ENCODE measurements at places on chromosomes 13 and 19.

- DNase-seq = no peak
Observed at GRCh38 chr13:78487707-78488106, 115.6 kb downstream of the POU4F1 start.

- no peak for DNase-seq
Observed at GRCh38 chr13:44899967-44900366, 89.3 kb downstream of the NUFIP1 start.

DNA sequence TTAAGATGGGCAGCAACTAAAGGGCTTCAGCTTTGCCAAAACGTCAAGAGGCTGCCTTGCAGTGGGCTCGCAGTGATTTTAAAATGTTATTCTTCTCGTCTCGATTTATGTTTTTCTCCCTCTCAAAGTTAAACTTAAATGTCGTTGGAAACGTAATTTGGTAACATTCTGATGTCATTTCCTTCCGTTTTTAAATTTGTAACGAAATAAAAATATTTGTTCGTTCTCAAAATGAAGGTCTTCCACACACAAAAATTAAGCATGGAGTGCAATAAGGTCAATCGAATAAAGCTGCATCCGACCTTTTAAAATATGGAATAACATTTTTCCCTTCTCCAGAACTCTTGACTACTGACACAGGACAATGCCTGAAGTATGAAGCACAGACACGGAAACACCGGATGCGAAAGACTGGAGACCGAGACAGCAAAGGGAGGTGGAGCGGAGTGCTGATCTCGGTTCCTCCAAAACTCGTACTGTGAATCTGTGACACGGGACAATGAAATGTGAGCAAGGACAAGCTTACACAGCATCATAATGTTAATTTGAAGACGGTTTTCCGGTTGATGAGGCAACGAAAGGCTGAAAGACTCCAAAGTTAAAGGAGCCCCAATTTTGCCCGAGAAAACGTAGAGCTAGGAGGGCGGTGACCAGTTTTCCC is 850 bp downstream of the MTMR6 start:
- no peak for DNase-seq

DNA sequence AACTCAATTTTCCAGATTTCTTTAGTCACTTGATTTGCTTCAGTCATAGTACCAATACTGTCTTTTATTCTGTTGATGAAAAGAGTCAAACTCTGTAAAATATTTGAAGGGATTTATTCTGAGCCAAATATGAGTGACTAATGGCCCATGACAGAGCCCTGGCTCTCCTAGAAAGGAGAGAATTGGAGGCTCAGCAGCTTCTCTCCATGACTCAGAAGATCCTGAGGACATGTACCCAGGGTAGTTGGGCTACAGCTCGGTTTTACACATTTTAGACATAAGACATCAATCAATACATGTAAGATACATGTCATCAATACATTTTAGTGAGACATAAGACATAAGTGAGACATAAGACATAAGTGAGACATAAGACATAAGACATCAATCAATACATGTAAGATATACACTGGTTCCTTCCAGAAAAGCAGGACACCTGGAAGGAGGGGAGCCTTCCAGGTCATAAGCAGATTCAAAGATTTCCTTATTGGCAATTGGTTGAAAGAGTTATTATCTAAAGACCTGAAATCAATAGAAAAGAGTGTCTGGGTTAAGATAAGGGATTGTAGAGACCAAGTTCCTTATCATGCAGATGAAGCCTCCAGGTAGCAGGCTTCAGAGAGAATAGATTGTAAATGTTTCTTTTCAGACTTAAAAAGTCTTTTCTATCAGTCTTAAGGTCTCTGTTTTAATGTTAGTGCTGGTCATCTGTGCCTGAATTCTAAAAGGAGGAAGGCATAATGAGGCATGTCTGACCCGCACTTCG is 179.8 kb upstream of the RFC3 start:
- DNase-seq = no peak

DNA sequence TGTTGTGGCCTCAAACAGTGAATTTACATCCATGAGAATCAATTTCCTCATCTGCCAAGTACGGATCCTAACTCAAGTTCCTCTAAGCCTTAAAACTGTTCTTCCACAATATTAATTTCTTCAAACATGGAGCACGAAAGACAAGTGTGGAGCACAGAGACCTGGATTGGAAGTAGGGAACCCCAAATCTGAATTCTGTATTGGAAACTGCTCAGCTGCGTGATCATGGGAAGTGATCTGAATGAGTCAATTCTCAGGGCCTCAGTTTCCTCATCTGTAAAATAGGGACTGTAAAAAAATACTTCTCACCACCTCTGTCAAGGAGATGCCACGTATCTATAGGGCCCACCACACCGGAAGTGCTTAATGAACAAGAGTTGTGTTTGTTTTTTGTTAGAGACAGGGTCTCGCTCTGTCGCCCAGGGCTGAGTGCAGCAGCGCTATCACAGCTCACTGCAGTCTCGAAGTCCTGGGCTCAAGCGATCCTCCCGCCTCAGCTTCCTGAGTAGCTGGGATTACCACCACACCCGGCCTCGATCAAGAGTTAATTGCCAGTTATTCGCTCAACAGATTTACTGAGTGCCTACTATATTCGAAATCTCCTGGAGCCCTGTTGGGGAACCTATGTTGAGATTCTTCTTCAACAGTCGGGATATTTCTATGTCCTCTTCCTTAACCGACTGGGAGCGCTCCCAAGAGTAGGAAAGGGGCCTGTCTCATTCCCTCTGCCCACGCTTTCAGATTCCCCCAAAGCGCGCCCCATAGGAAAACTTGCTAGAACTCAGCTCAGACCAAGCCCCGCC is 1.6 kb downstream of the SERTAD3 start:
- no peak for DNase-seq

DNA sequence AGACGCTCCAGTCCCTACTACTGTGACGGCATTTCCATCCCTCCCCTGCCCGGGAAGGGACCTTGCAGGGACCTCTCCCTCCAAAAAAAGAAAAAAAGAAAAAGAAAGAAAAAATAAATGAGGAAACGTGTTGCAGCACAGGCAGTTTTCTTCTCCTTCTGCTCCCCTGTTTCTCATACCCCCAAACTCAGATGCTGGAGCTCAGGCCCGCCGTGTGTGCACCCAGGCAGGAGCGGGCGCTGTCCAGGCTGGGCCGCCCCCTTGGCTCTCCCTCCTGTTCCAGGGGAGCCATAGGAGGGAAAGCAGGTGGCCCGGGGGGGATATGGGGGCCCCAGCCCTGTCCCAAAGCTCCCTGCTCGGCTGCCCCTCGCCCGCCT is 5.8 kb downstream of the YIPF2 start:
- no peak for DNase-seq

DNA sequence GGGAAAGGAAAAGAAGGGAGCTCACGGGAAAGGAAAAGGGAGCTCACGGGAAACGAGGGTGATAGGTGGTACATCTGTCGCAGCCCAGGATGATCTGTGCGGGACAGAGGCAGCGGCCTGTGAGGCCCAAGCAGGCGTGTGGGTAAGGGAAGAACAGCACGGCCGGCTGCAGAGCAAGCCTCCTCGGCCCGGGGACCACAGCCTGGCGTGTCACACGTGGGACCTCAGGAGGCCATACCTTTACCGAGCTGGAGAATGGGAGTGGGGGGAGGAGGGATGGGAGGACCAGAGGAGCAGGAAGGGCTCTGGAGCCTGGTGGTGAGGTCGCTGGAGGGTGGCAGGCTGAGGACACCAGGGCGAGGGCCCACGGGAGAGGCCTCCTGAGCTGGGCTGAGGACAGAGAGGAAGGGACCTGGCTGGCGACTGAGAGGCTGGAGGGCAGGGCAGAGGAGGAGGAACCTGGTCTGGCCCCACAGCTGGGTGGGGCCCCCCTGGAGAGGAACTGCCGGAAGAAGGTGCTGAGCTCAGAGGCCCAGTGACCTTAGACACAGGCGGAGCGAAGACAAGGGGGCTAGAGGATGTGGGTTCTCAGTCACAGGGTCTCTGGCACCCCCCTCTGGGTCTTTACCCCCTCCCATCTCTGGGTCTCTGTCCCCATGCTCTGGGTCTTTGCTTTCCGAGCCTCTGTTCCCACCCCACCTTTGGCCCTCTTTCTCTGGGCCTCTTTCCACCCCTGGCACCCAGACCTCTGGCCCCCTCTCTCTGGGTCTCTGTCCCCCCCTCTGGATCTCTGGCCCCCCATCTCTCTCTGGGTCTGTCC is 2.9 kb upstream of the FTL start:
- DNase-seq = no peak
